ENCODE measurements at places on chromosomes 13 and 19. TPM values are rescaled to one million over a fixed set of nuclear protein-coding genes. Genes with fewer than 3 reads are reported as not detected.

DNA sequence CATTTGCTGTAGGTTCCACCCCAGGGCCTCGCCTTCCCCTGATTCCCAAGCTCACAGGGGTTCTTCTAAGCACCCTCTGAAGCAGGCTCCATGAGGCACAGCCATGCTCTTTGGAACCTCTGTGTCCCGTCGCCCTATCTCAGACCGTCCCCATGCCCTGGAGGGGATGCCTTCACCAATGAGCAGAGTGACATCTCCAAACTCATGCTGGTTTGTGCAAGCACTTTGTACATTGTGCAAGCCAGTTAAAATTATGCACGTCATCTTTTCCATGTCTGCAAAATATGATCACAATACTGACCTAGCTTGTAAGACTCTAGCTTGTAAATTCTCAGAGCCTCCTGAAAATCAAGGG is 46.5 kb upstream of the RAP2A start:
- DNase-seq = no peak

GRCh38 chr19:19021115-19021514 is 12.2 kb downstream of the SUGP2 start:
- DNase-seq = peak; percentile 14

ADGRL1 gene
- 13.0 TPM for total RNA-seq

GRCh38 chr19:55232986-55233385 is 4.4 kb upstream of the TMEM86B start:
- no peak for DNase-seq

DNA sequence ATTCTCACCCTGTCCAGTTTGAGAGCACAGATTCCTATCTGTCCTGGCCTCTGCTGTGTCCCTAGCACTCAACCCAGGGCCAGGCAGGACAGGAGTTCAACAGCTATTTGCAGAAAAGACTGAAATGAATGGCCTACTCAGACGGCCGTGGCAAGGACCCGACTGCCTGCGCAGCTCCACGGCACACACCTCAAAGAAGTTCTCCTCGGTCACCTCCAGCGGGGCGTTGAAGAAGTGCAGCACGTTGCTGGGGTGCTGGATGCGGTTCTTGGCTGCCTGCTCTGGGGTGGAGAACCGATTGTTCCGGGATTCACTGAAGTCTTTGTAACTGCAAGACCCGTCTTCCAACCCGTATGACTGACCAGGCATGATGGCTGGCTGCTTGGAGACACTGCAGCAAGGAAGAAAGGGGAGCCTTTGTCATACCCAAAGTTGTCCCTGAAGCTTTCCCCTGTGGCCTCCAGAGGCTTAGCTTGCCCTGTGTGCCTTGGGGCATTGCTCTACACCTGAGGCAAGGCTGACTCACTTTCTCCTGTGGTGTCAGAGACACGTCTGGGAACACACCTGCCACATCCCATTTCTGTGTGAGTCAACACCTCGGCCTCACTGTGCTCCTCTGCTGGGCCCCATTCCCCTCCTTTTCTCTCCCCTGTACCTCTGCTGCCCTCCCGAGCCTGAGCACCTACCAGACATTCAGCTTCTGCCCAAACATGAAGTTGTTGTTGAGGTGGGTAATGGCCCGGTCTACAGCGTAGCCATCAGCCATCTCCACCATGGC is 6.8 kb upstream of the ECH1 start:
- peak; percentile 92 for DNase-seq

GRCh38 chr13:20728579-20729311 is 25.2 kb downstream of the IL17D start:
- no peak for DNase-seq

- DNase-seq = no peak
These were observed 769.1 kb downstream of the PCDH9 start for GRCh38 chr13:66461021-66461420.

DNA sequence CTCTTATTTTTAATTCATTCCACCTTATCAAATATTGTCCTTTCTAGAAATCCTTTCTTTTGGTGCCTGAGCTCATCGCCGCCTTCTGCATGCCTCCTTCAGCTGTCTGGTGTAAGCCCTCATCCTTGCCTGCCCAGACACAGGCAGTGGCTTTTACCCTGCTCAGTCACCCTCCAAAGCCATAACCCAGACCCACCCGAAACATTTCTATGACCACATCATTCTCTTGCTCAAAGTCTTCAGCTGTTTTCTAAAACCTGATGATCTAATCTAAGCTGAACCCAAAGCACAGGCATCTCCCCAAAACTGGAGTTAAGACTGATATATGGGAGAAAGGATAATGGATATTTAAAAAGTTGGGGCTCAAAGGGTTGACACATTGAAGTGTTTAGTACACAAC is 753.7 kb upstream of the SGCG start:
- no peak for DNase-seq

ZNF254 gene
- 5.6 TPM for total RNA-seq

ATP5F1D gene
- total RNA-seq = 258 TPM

GRCh38 chr13:91381371-91381770 is 17.1 kb upstream of the GPC5 start:
- DNase-seq = no peak

GRCh38 chr13:90105276-90105675 is 1242.2 kb upstream of the MIR17HG start:
- peak; percentile 26 for DNase-seq

DPF1 gene
- total RNA-seq = 1.0 TPM

GRCh38 chr13:42373048-42373812 is 101.3 kb downstream of the AKAP11 start:
- DNase-seq = no peak

ZBTB7A gene
- 32.7 TPM for total RNA-seq

Data from MCF 10A (cell line).